ENCODE measurements at places on chromosomes 3 and 15.
A peak's percentile ranks its signal among the peaks of the same experiment; 100 is the strongest.

GRCh38 chr15:49832511-49832910 lies 211.7 kb downstream of the DTWD1 start:
- DNase-seq: no peak

DNA sequence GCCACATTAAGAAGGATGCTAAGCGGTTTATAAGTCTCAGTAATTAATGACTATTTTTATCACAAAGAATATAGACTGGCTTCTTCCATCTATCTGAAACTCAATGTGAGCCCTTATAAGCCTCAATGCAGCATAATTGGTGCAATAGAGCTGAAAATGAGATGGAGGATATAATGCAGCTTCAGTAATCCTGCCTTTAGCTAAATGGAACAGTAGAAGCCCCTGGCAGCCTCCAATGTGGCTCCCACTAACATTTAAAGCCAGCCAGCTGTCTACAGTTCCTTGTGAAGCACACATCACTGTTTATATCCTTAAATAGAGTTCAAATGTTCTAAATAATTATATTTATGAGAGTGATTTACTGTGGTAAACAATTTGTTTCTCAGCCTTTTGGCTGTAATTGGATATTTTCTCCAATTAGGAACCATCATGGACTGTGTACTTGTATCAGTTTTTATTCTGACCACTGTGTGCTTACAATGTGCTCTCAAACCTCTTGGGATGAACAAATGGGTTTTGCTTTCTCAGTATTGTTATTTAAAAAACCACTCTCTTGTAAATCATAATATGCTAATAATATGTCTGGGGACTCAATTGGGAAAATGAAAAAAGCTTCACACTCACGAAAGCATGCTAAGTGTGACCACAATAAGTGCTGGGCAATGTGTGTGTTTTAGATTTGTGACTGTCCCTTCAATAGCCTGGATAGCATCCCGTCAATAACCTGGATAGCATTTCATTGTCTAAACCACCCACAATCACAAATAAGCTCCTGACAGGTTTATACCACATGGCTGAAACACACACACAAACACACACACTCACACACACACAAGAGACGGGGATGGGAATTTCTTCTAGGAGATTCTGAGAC lies 366.6 kb downstream of the GBE1 start:
- no peak for DNase-seq

DNA sequence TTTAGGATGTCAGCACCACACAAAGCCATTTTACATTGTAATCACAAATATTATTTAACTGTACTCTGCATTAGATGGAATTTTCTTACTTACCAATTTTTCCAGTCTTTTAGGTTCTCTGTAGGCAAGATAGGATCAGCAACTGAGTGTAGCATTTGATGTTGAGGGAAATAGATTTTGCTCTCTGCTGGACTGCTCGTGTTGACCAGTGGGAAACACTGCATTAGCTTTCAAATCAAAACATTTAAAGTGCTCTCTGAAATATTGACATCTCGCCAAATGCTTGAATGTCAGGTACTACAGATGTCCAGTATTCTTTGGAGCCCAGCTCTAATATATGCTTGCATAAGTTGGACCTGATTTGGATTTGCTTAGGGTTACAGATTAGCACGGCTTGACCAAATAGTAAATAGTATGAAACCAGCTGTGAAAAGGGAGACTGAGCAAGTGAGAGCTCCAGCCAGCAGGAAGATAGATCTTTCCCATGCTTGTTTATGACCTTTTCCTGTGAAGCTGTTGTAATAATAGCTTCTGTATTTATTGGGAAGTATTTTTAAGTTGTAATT lies 29.5 kb downstream of the P2RY14 start:
- DNase-seq: peak; percentile 35

DNA sequence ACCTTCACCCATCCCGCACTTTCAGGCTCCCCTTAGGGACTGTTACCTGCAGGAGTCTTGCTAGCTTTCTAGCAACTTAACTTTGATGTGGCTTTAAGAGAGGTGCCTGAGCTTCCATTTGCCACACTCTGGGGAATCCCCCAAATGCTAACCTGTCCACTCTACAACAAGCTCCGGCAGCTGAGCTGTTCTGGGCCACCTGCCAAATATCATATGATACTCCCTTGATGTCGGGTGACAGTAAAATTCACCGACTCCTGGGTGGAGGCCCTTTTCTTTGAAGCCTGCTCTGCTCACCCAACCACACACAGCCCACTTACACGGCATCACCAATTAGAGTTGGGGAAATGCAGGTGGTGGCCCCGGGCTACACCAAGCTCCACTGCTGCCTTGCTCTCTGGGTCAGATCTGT lies 38.0 kb upstream of the XCR1 start:
- DNase-seq: peak; percentile 85

DNA sequence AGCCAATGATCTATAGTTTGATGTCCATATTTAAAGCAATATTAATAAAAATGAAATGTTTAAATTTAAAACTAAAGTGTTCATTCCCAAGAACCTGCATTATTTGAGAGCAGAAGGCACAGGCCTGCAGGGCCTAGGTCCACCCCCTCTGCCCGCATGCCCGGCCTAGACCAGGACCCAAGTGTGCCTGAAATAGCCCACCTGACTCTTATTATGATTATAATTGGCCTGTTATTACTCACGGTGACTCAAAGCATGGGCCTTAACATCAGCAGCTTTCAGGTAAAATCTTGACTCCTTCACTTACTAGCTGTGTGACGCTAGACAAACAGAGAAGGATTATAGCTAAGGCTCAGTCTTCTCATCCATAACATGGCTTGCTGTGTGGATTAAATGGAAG lies 128.8 kb downstream of the PLCL2 start:
- no peak for DNase-seq

DNA sequence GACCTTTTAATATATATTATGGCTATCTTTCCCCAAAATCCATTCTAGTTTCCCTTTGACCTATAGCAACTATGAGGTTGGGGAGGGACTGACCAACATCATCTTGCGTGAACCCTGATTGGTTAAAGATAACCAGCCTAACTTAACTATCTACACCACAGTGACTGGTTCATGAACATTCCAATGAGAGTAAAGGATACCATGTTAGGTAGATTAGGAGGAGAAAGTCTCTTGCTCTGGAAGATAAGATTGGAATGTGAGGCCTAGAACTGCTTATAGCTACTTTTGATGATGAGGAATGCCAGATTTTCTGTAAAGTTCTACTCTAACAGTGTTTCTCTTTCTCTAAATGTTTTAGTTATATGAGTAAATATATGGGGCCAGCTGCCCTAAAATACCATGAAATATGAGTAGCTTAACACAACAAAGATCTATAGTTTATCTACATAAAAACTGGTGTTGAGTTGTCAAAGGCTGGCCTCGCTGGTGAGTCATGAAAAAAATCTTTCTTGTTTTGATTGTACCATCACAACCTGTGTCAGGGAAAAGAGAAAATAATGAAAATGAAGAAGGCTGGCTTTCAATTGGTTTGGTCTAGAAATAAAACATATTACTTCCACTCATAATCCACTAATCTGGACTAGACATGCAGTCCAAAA lies 481.4 kb downstream of the NSUN3 start:
- DNase-seq: no peak

DNA sequence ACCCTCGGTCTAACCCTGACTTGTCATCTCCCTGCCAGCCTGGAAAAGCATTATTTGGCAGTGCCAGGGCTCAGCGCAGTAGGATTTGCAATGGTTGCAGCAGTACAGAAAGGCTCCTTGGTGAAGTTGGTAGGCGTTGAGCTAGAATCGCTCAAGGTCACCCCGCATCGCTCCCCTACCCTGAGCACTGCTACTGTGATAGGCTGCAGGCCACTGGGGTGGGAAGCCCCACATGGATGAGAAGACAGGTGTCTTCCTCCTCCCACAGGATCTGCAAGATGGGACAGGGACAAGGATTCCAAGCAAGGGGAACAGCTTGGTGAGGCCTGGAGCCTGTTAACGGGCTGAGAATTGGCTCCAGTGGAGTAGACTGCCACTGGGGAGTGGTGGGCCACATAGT lies 10.7 kb downstream of the CLK3 start:
- no peak for DNase-seq

GRCh38 chr15:39312984-39313383 lies 267.9 kb upstream of the THBS1 start:
- peak; percentile 12 for DNase-seq

DNA sequence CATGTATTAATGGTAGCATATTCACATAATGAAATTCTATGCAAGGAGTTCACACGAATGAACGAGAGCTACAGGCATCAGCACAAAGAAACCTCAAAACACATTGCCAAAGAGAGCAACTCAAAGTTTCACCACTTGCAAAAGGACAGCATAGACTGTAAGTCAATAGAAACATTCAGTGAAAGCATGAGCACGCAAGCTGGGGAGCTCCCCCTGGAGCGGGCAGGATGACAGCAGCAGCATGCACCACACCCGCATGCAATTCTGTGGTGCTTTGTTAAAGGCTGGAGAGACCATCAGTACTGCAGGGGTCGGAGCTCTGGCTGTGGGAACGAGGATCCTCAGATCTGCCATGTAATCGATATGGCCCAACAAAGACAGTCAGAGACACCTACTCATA lies 18.7 kb downstream of the OCA2 start:
- DNase-seq: no peak

- DNase-seq: no peak
These were observed 51.7 kb downstream of the HMCES start for GRCh38 chr3:129330409-129330808.

Measured in NCI-H1092 treated with DMSO at 0.1 percent for 48 hours (cell line).